CD4-positive, alpha-beta T cell treated with Interleukin-4 for 4 hours (primary cell): ENCODE measurements at places on chromosomes 4 and X.

- no peak for DNase-seq
These were observed 90.1 kb upstream of the NOCT start for GRCh38 chr4:138925495-138925894.

- no peak for DNase-seq
These were observed 224.7 kb upstream of the DCAF8L1 start for GRCh38 chrX:28205905-28206304.

GRCh38 chr4:114701491-114701890 lies 102.9 kb downstream of the UGT8 start:
- DNase-seq: no peak

- DNase-seq: peak; percentile 32
These were observed 70.3 kb downstream of the ARL9 start for GRCh38 chr4:56575820-56576429.

- no peak for DNase-seq
These were observed 33.2 kb downstream of the ARHGAP10 start for GRCh38 chr4:147765121-147765529.

GRCh38 chr4:166481055-166481454 lies 608.0 kb downstream of the TLL1 start:
- DNase-seq: no peak

- no peak for DNase-seq
These were observed 218.1 kb upstream of the FAT4 start for GRCh38 chr4:125096662-125097061.
